ENCODE measurements at places on chromosomes 5 and 9. TPM values are rescaled to one million over a fixed set of nuclear protein-coding genes. Genes with fewer than 3 reads are reported as not detected.

DNA sequence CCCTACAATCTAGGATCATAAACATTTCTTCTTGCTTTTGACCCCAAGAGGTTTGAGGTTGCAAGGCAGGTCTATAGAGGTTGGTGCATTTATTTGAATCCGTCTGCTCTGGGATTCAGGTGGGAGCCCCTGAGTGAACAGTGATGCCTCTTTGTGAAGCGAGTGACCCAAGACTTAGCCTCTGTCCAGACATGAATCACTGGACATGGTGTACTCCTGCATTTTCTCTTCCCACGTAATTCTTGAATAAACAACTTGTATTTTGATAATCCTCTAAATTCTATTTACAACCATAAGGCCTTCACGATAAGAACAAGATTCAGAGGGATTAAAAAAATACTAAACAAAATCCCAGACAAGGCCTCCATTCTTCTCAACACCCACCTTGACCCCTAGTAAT lies 67.5 kb upstream of the PLPP6 start:
- H3K36me3 ChIP-seq, result no peaks in the 10 kb centered on the region
- DNase-seq, result no peak
- H3K4me1 ChIP-seq, result peaks cover 24% of the 10 kb centered on the region
- no peak overlapping the region for H3K4me3 ChIP-seq
- no peak overlapping the region for H3K27ac ChIP-seq

- no peak for DNase-seq
- H3K27ac ChIP-seq, result no peak overlapping the region
- no peaks in the 10 kb centered on the region for H3K27me3 ChIP-seq
- no peaks in the 10 kb centered on the region for H3K36me3 ChIP-seq
- no peak overlapping the region for H3K4me3 ChIP-seq
Observed at GRCh38 chr5:94702729-94703128, 84.3 kb downstream of the SLF1 start.

GRCh38 chr9:84841931-84842330 lies 172.4 kb downstream of the NTRK2 start:
- H3K27ac ChIP-seq, result no peak overlapping the region
- H3K36me3 ChIP-seq, result no peaks in the 10 kb centered on the region
- H3K27me3 ChIP-seq, result peaks cover 17% of the 10 kb centered on the region
- H3K4me3 ChIP-seq, result no peak overlapping the region
- H3K4me1 ChIP-seq, result no peaks in the 10 kb centered on the region

DNA sequence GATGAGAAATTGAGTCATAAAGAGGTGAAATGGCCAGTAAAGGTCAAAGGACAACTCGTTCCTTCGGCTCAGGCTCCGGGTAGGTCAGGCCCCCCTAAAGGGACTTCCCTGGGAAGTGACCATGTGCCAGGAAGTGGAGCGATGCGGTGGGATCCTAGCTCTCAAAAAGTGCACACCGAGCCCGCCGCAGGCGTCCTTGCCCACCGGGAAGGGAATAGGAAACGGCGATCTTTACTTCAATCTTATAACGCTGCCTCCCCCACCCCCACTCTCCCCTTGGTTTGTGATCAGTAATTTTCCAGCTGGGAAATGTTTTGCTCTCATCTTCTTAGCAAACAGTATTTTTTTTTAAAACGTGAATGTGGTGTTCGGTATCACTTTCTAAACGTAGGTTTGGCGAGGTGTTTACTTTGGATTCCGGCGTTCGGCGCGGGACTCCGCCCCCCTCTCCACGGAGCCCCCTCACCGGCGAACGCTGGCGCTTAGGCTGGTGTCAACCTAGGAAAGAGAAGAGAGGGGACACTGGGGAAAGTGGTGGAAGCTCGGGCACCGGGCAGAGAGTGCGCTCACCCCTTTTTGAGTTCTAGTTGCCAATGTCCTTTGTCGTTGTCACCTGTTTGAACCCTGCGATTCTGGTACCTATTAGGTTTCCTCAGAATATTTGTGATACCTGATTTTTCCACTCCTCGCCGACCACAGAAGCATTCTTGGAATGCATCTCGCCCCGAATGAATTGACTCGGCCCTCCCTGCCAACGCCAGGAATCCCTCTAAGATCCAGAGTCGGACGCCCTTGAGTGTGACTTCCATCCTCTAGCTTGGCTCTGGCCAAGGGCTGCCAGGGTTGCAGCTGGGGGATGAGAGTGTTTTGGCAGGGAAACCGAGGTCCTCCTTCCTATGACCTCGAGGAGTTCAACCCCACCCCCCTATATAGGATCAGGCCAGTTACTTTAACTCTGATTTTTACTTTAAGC lies 1.8 kb upstream of the KLF4 start:
- DNase-seq, result no peak
- peaks cover 2% of the 10 kb centered on the region for H3K36me3 ChIP-seq
- peaks cover 20% of the 10 kb centered on the region for H3K4me1 ChIP-seq
- peak overlapping the region; percentile 91 for H3K4me3 ChIP-seq
- peaks cover 67% of the 10 kb centered on the region for H3K27me3 ChIP-seq

The ZNF367 gene
- 24.7 TPM for total RNA-seq

The CDH18 gene
- total RNA-seq, result not detected

GRCh38 chr5:72922422-72922821 lies 33.4 kb upstream of the FCHO2 start:
- H3K36me3 ChIP-seq, result no peaks in the 10 kb centered on the region
- no peak for DNase-seq
- no peak overlapping the region for H3K4me3 ChIP-seq
- no peak overlapping the region for H3K27ac ChIP-seq
- H3K4me1 ChIP-seq, result no peaks in the 10 kb centered on the region

The SWI5 gene
- total RNA-seq, result 20.1 TPM

DNA sequence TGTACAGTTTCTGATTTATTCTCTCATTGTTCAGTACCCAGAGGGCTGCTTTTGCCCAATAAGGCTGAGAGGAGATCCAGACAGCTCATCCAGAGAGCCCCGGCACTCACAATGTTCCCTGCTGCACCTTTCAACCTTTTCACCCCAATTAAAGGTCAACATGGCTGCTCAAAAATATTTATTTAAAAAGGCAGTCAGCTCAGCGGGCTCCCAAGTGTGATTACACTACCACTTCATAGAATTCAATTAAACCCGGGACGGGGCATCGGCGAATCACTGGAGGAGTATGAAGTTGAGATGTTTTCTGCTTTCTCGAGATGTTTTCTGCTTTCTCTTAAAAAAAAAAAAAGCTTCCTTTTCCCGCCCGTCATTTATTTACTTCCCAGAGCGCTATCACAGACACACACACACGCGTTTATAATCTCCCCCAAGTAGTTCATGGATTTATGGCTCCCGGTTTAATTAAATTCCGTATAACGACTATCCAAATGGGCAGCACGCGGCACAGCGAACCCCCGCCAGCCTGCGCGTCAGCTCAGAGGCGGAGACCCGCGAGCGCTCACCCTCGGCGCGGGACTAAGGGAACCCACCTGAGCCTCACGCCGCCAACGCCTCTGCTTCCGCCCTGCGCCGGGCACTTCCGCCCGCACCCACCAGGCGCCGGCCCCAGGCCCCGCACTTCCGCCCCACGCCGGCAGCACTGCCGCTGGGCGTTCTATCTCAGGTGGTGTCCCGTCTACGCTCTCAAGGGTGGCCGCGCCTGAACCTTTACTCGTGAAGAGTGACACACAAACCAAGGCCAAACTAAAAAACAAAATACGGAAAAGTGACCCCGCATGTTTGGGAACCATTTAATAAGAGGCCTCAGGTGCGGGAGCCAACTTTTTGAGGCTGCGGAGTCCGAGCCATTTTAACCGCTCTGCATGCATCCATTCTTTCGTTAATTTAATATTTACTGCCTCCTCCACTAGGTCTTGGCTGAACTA lies at the start of gene C5orf63:
C5orf63 (minus strand) TSS at position 642 of the 986 bp plus-strand sequence. CDS start 14,507 bp downstream, outside the sequence.
- peak; percentile 86 for DNase-seq
- H3K4me3 ChIP-seq, result peak within 1 kb of the TSS; percentile 99
- no peaks in the 10 kb centered on the region for H3K27me3 ChIP-seq

DNA sequence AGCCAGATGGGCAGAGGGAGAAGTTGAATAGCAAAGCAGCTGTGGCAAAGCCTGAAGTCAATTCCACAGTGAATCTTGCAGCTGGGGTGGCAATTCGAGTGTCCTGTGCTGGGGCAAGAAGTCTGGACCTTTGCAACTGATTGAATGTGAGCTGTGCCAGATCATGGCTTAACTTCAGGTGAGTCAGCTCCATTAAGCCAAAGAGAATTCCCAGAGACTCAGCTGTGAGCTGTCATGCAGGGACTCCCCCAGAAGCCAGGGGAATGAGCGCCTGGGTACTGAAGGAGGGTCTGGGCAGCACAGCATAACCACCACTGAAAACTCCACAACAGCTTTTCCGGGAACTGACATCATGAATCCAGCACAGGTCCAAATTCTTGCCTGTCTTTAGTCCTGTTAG lies 153.5 kb upstream of the TRPC7 start:
- H3K4me3 ChIP-seq, result no peak overlapping the region
- no peaks in the 10 kb centered on the region for H3K36me3 ChIP-seq
- H3K27ac ChIP-seq, result no peak overlapping the region
- DNase-seq, result no peak

DNA sequence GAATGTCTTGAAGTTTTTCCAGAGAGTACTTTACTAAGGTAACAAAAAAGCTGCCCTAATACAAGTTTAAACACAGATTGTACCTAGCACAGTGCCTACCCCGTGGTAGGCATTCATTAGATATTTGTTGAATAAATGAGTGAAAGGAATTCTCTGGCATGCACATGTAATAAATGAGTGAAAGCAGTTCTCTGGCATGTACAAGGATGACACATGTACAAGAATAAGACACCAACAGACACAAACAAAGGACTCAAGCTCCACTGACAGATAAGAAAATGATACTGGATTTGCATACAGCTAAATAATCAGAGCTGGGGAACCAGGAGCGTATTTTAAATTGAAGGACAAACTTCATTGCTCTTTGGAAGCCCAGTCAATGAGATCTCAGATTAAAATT lies 535.8 kb downstream of the EFNA5 start:
- no peak overlapping the region for H3K4me3 ChIP-seq
- no peak overlapping the region for H3K27ac ChIP-seq
- no peaks in the 10 kb centered on the region for H3K4me1 ChIP-seq
- DNase-seq, result no peak

The MTAP gene
- 67.1 TPM for total RNA-seq

DNA sequence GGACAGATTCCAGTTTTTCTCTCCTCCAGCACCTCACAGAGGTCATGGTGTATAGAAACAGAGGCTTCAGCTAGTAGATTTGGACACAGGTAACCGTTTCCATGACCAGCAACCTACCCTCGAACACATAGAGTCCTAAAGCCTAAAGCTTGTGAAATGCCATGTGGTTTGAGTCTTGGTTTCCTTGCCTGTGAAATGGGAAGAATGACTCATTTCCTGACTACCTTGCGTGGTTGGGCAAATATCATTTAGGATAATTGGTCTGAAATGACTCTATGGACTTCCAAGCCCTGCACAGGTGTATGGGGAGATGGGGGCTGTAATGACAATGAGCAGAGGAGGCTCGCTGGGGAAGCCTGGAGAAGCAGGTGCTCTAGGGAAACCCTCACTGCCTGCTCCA lies 134.6 kb downstream of the TTLL11 start:
- no peak overlapping the region for H3K4me3 ChIP-seq
- DNase-seq, result no peak
- H3K36me3 ChIP-seq, result no peaks in the 10 kb centered on the region
- no peak overlapping the region for H3K27ac ChIP-seq

The CAVIN4 gene
- total RNA-seq, result 0.19 TPM

The F12 gene
- 6.7 TPM for total RNA-seq

- no peak for DNase-seq
- H3K27me3 ChIP-seq, result peaks cover 6% of the 10 kb centered on the region
- H3K4me3 ChIP-seq, result no peak overlapping the region
- H3K4me1 ChIP-seq, result peaks cover 8% of the 10 kb centered on the region
- H3K36me3 ChIP-seq, result no peaks in the 10 kb centered on the region
Observed at GRCh38 chr5:2148312-2149194, 265.8 kb upstream of the IRX4 start.

DNA sequence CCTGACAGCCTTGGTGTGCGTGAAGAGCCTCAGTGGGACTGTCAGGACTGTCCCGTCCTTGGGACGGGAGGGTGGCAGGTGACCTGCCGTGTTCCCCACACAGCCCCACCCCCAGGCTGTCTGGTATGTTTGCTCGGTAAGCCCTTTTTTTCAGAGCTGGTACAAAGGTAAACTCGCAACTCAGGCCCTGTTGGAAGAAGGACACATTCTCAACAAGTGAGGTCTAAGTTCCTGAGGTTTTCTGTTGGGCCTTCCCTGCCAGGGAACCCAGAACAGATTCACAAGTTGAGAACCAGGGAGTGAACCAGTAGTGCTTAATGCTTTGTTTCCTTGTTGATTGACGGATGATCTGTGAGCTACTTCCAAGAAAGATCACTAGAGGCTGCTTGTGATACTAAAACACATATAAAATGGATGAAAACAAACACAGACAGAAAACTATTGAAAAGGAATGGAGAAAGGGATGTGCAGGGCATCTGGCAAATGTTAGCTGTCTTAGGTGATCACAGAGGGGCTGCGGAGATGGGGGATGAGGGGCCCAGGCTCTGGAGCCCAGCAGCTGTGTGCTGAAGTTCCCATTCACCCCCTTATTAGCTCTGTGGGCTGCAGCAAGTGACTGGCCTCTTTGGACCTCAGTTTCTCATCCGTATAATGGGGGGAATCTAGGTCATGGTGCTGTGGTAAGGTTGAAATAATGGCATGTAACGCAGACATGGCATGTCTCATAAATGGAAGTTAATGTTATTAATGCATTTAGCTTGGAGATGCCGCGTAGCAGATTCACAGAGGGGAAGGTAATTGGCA lies 2.7 kb downstream of the NDST1 start:
- H3K4me1 ChIP-seq, result no peaks in the 10 kb centered on the region
- no peaks in the 10 kb centered on the region for H3K36me3 ChIP-seq
- no peak overlapping the region for H3K4me3 ChIP-seq
- no peak for DNase-seq

DNA sequence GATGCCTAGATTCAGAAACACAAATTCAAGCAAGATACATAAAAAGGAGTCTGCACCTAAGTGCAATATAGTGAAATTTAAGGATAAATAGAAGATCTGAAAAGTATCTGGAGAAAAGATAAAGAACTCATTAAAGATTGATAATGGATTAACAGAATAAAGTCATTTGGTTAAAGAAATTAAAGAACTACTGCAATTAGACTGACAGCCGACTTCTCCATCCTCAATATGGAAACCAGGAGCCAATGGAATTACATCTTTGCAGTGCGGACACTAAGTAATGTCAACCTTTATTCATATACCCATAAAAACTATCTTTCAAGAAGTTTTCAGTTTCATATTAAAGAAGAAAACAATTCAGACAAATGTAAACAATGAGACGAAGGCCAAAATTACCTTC lies 81.0 kb downstream of the MRPL36 start:
- H3K4me3 ChIP-seq, result no peak overlapping the region
- H3K4me1 ChIP-seq, result no peaks in the 10 kb centered on the region
- H3K27ac ChIP-seq, result no peak overlapping the region
- no peak for DNase-seq
- peaks cover 2% of the 10 kb centered on the region for H3K36me3 ChIP-seq

The PDGFRB gene
- 1.1 TPM for total RNA-seq

Data from activated T-cell treated with anti-CD3 and anti-CD28 coated beads, Interleukin-2, amount 50 U/mL, for 72 hours (primary cell).